ENCODE measurements at places on chromosomes 2 and 18.

DNA sequence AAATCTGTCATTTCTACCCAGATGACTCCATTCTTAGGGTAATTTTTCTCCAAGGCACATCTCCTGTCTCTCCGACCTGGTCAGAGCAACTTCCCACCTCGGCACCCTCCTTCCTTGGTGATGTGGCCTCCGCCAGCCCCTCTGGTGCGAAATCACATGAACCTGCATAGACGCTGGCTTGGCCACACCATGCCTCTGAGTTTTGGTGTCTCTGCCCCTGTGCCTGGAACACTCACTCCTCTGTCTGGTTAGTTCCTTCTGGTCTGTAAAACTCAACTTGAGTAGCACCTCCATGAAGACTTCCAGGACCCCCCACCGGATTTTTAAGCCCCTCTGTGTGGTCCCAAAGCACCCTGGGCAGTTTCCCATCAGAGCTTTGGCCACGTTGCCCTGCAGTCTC, 83.2 kb upstream of the OTOS start:
- DNase-seq = no peak

- DNase-seq = peak; percentile 61
Measured at GRCh38 chr18:23135550-23136325, 453 bp downstream of the CABLES1 start.

GRCh38 chr2:74873012-74873665, 39.2 kb downstream of the HK2 start:
- no peak for DNase-seq

- DNase-seq = no peak
Measured at GRCh38 chr2:8799004-8799403, 38.4 kb downstream of the KIDINS220 start.
